T1000 (cell line): ENCODE measurements at places on chromosomes 12 and 14.

- DNase-seq, result no peak
These were observed 468.7 kb downstream of the NOVA1 start for GRCh38 chr14:26128931-26129671.

- no peak for DNase-seq
These were observed 6.0 kb downstream of the ZBTB39 start for GRCh38 chr12:57000393-57000792.

GRCh38 chr12:6959058-6959804 lies 8.1 kb downstream of the PTPN6 start:
- DNase-seq, result no peak

- no peak for DNase-seq
These were observed 34.7 kb upstream of the FZD10 start for GRCh38 chr12:130127532-130127911.

GRCh38 chr12:109464642-109465351 lies 12.3 kb downstream of the KCTD10 start:
- DNase-seq, result no peak

GRCh38 chr14:86604561-86604960 lies 1074.6 kb downstream of the FLRT2 start:
- no peak for DNase-seq

DNA sequence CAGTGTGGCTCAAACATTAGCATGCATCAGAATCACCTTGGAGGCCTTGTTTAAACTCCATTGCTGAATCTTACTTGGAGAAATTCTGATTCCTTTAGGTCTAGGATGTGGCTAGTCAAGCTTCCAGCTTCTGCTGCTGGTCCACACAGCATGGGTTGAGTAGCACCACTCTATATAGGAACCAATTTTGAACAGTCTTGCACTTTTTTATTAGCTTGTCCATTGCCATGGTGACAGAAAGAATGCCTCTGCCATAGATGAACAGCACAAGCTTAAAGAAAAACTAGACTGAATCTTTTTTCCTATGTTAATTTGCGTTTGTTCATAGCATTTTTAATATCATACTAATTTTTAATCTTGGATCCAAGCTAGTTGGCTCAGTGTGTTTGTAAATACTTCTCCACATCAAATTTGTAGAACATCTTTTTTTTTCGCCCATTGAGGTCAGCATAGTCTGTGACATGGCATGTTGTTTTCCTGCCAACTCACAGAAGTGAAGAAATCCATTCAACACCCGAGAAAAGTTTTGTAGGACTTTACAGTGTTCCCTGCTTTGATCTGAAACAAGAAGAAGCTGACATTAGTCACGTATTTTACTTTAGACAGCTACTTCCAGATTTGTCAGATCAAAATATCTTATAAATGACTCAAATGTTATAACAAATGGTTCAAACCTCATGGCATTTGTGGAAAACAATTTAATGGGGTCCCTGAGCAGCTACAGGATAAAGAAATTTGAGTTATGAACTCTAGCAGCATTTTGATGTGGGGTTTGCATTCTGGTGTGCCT lies 438.8 kb downstream of the EGLN3 start:
- no peak for DNase-seq

DNA sequence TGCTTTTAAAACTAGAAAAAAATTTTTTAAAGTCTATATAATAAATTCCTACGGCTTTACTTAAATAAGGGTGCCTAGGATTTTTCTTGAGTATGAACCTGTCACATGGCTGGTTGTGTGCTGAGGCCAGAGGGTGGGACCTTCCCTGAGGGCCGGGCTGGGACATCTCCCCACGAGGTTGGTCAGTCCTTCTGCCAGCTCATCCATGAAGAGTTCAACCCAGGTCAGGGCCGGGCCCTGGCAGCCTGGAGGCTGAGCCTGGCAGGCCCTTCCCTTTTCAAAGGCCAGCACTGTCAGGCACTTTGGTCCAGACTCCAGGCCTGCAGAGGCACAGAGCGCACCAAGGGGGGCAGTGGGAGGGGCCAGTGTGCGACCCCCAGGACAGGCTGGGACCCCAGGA lies 31.7 kb downstream of the TNFAIP2 start:
- peak; percentile 26 for DNase-seq

DNA sequence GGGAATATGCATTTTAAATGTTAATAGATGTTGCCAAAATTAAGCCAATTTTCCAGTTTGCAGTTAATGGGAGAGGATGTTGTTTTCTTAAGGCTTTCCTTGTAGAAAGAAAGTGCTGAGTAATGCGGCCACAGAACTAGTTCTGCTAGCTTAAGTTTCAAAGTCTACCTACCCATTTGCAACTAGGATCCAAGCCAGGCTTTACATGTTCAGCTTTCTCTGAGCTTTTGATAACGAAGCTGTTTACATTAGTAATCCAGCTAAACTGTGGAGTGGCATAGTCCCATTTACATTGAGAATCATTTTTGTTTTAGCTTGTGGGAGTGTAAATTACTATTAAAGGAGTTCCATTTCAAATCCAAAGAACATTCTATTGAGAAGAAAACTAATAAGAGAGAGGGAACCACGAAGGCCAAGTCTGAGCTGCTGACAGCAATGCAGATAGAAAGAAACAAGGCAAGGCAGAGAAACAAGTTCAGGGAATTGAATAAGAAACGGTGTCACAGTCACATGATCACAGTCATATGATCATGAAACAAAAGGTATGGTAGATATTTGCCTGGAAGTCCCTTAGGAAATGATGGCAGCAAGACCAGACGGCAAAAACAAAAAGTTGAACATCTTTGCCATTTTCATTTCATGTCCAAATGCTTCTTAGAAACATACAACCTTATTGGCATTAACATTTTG lies 274.9 kb downstream of the PAWR start:
- no peak for DNase-seq
